NCI-H2171 (cell line): ENCODE measurements at places on chromosomes 11 and 22.
A peak's percentile ranks its signal among the peaks of the same experiment; 100 is the strongest.

DNA sequence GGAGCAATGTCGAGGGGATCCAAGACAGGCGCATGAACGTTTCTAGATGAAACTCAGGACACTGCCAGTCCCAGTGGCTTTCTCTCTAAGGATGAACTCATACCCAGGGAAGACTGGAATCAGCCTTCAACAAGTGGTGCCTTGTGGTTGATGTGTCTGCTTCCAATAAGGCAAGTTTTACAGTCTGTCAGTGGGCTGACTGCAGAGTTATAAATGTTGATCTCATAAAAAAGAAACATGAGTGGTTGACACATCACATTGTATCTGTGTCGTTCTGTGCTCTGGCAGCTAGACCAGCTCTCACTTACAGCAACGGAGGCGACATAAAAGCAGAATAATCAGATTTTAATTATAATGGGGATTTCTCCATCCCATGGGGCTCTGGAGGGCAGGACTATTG, 96.7 kb downstream of the SNX19 start:
- no peak for DNase-seq

GRCh38 chr11:5276697-5277096, 7.0 kb upstream of the HBE1 start:
- no peak for DNase-seq

DNA sequence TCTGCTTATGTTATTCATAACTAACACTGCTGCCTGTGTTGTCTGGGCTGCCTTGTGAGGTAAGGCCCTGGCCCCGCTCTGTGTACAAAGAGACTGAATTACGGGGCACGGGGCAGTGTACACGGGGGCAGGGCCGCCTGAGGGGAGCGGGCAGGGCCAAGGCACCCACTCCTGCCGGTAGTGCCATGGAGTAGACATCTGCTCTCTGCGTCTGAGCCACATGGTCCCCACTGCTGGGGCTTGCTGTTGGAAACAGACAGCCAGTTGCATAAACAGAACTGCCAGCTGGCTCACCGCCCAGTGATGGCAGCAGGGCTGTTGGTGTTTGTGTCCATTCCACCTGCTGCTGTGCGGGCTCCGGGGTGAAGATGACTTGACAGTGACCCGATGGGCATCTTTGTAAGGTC, 19.8 kb downstream of the FAM118A start:
- peak; percentile 92 for DNase-seq

- DNase-seq, result no peak
These were observed 1329.0 kb downstream of the LRRC4C start for GRCh38 chr11:40130427-40130826.

GRCh38 chr11:23100726-23101125, 240.5 kb upstream of the CCDC179 start:
- DNase-seq, result no peak

DNA sequence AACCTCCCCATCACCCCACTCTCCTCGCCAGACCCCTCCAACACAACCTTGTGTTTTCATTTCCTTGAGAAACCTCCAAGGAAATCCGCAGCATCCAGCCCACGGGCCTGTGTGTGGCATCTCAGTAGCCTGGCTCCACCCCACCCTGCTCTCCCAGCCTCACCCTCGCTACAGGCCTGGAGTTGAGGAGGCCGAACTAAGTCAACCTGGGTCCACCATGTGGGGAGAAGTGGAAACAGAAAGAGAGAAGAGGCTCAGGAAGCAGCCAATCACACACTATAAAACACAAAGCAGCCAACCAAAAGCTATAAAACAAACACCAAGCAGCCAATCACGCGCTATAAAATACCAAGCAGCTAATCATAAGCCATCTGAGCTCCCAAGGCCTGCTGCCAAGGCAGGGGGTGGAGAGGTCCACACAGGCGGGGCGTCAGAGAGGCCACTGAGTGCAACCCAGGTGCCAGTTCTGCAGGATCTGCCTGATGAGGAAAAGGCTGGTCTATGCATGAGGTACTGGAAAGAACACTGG, 72.0 kb downstream of the MICAL3 start:
- no peak for DNase-seq

DNA sequence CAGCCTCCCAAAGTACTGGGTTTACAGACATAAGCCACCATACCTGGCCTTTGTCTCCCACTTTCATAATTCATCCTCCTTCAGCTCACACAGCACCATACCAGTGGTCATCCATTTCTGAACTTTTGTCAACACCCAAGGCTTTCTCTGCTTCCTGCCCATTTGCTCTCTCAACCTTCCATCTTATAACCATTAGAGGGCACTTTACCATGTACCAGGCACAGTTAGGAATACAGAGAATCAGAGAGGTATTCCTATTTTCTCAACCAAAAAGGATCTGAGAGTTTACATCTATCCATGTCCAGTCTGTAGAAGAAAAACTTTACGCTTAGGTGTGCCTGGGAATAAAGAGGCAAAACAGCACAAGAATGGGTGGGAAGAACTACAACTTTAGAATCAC, 397.6 kb downstream of the BUD13 start:
- DNase-seq, result no peak

- DNase-seq, result no peak
These were observed 82.2 kb downstream of the RPS6KA4 start for GRCh38 chr11:64441127-64441526.

- DNase-seq, result no peak
These were observed 89.4 kb downstream of the LDLRAD3 start for GRCh38 chr11:36033082-36033751.

GRCh38 chr11:59754494-59754858, 700 bp upstream of the STX3 start:
- DNase-seq, result no peak

- DNase-seq, result no peak
These were observed 1225.5 kb downstream of the TBC1D22A start for GRCh38 chr22:47987885-47988515.

DNA sequence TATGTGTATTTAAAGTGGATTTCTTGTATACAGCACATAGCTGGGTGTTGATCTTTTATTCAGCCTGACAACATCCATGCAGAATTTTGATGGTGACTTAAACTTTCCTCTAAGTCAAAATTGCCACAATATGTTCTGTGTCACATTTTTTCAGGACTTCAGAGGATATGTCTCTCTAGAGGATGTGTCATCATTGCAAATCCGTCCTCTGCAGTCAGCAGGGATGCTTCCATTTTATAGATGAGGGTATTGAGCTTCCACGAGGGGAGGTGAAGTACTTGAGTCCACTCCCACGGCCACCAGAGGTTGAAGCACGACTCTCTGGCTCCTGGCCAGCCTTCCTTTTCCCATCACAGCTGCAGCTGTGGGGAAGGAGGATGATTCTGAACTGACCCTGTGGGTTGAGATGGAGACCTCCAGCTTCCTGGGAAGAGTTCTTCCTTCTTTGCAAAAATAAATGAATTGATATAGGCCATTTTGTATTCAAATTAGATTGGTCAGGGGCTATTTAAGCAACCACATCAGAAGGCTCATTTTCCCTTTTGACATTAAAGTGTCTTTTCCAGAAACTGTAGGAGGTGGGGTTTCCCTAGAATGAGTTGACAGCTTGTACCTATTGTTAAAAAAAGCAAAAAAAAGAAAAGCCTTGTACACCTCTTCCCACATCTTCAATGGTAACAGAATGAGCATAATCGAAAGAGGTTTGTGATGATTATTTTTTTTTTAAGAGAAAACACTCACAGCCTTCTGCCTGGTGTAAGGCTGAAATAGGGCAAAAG, 55.2 kb upstream of the MYEOV start:
- DNase-seq, result no peak

DNA sequence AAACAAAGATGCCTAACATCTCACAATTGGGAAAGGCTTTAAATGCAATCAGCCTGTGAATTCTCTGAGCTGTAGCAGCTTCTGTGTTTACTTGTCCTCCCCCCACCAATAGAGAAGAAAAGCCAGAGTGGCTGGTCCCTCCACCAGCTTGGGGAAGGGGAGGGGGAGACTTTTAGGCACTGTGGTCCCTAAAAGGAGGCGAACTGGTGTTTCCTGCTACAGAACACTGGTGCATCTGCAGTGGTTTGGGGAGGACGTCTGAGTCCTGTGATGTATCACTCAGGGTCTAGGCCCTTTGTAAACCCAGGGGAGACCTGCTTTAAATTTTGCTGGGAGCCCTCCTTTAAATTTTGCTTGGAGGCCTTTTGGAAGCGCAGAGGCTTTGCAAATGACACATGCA, 16.9 kb downstream of the TNRC6B start:
- no peak for DNase-seq

DNA sequence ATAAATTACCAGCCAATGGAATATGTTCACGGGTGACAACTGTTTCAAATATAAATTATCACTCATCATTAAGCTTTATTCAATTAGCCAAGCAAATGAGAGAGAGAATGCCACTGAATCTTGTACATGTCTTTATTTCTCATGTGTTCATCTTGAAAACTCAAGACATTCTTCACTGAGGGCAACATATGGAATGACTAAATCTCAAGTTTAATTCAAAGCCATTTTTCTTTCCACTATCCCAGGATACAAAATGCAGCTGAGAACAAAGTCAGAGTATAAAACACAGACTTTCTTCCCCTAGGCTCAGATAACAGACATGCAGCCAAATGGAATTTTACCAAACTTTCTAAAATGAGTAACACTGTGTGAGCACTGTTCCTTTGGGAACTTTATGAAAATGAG, 12.1 kb upstream of the BBOX1 start:
- no peak for DNase-seq

GRCh38 chr11:128551611-128552335, 35.6 kb downstream of the ETS1 start:
- DNase-seq, result no peak

DNA sequence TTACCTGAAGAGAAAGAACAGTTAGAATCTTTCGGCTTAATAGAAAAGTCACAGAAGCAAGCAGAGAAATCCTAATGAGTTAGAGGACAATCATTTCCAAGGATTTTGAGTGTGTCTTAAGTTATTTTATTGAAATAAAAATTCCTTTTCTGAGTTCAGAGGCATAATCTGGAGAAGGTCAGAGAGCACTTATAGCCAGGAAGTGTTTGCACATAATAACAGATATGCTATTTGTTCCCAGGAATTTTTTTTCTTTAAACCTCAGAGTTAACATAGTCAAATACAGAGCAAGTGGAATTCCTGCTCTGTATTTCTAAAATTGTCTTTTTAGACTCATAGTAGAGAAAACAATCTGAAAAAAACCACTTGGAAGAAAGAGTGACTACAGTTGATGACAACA, 74.3 kb downstream of the SNX19 start:
- DNase-seq, result no peak

GRCh38 chr11:93784935-93785360, 866 bp downstream of the MED17 start:
- no peak for DNase-seq

DNA sequence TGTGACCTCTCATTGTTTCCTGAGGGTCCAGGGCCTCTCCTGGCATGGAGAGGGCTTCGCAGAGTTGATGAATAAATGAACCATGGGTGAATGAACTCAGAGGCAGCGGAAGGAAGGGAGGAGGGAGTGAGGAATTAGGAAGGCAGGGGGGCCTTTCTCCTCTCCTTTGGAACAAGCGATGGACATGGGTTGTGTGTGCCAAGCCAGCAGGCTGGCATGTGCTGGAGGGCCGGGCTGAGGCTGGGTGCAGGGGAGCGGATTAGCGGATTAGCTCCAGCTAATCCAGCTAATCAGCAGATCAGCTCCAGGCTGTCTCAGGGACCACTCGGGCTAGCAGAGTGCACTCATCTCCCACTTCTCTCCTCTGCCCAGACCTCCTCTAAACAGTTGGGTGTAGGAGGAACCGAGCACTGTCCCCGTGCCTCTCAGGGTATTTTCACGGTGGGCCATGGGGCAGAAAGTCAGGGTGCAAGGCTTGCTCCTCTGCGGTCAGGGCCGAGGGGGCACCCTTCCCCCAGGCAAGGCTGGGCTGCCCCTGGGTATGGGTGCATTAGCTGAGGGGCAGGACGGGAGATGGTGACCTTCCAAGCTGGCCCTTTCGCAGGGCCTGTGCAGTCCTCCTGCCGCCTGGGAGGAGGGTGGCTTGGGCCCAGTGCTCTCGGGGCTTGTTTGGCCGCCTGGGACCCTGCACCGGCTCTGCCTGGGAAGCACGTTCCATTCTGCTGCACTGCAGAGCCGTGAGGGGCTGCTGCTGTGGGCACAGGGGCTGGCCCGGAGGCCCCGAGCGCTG, 120.3 kb upstream of the B3GAT1 start:
- DNase-seq, result no peak

GRCh38 chr11:64971421-64972233, at the start of gene MAJIN:
MAJIN (minus strand) TSS chr11:64972108; CDS start chr11:64959405, 12,703 bp downstream.
- DNase-seq, result no peak

DNA sequence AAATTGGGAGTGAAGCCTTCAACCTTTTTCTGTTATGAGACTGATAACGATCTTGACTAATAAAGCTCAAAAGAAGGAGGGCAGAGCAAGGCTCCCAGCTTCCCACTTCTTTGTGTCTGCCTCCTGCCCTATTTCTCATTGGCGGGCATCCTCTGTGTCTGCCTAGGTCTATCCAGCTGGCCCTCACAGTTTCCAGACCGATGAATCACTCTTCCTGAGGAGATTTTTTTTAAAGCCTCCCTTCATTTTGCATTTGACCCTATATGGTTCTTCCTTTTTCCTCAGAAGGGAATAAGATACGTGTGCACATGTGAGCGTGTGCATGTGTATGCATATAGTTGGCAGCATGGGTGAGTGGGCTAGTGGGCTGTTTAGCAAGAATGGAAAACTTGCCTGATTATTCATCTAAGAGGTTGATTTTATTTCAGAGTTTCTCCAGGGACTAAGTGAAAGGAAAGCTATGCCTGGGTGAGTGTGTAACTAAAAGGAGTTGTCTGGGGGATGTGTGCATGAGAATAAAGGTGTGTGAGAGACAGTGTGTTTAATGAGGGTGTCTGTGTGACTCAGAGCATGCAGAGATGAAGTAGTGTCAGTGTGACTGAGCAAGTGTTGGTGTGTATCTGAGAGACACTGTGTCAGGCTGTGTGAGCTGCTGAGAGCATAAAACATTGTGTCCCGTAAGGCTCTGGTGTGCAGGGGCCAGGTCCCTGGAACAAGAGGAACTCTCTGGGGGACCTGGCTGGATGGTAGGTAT, 12.2 kb downstream of the PHLDB1 start:
- peak; percentile 33 for DNase-seq

DNA sequence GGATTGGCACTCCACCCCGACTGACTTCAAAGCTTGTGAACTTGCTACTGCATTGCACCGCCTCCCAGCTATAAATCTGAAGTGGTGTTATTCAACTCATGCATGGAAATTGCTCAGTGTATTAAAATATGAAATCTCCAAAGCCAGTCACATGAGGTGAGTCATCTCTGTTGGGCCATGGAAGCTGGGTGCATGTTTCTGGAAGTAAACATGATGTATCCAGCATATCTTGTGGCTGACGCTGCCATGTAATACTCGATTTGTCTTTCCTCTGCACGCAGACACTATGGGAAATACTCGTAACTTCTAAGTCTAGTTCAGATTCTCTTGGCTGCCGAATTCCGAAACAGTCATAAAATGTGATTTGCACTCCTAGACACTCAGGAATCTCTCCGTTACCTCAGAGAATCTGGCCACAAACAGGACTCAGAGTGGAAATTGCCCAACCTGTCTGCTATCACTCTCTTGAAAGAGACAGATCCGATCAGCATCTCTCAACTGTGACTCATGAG, 154.9 kb upstream of the MPPED2 start:
- DNase-seq, result no peak

- peak; percentile 67 for DNase-seq
These were observed 2.5 kb upstream of the RCN1 start for GRCh38 chr11:32088117-32088941.

- DNase-seq, result no peak
These were observed 947.3 kb upstream of the TENM4 start for GRCh38 chr11:80388130-80388529.

GRCh38 chr11:36073411-36074203, 129.7 kb downstream of the LDLRAD3 start:
- peak; percentile 92 for DNase-seq
